ENCODE measurements at places on chromosomes 12 and 14.

GRCh38 chr12:78402366-78403134, 462.0 kb upstream of the SYT1 start:
- DNase-seq, result no peak

- no peak for DNase-seq
Measured at GRCh38 chr12:4031703-4032291, 158.6 kb upstream of the PARP11 start.

DNA sequence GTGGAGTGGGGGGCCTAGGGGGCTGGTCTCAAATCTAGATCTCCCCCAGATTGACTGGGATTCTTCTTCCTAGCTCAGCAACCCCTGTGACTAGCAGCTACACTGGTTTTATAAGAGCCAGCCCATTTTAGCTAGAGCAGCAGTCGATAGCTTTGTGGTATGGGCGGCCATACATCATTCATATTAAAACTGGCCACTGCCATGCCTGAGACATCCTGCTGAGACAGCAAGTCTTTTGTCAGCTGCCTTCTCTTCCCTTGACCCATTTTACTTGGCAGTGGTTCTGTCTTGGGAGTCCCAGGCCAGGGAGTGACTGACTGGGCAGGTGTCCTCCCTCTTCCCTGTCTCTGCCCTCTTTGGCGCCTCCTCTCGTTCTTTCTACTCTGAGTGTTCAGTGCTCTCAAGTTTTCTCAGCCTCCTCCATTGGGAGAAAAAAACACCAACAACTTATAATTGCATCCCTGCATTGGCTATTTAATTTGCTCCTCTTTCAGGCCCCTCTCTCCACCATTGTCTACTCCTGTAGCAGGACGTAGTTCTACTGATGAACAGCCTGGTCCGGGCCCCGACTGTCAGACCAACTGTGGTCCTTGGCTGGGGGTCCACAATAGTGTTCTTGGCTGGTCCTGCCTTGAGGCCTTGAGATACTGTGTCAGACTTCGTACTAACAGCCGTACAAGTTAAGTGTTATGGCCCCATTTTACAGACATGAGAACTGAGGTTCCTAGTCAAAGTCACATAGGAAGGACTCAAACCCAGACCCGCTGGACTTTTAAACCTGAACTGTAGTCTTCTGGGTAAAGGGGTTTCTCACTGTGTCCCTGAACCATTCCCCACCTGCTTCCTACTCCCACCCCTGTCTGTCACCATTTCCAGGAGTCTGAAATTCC, 18.3 kb upstream of the JDP2 start:
- no peak for DNase-seq

DNA sequence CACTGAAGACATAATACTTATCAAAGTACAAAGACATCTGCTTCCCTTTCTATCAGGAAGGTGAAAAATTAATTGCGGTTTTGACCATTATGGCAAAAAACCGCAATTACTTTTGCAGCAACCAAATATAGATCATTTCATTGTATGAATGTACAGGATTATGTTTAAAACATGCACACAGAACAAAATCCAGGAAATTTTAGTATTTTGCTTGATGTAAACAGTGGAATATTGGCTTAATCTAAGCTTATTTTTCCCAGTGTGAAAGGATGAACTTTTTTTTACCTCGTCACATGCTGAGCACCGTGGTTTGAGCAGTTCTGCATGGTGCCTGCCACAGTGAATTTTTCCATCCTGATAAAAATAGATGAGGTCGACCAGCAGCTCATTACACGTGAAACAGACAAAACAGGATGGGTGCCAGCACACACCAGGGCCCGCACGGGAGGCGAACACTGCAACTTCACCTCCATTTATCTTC, 121.2 kb downstream of the PRICKLE1 start:
- DNase-seq, result no peak
